Activated T-helper 1 cell treated with Interleukin-2 at 50 U/mL for 16 hours (primary cell): ENCODE measurements at places on chromosomes 3 and 15.

DNA sequence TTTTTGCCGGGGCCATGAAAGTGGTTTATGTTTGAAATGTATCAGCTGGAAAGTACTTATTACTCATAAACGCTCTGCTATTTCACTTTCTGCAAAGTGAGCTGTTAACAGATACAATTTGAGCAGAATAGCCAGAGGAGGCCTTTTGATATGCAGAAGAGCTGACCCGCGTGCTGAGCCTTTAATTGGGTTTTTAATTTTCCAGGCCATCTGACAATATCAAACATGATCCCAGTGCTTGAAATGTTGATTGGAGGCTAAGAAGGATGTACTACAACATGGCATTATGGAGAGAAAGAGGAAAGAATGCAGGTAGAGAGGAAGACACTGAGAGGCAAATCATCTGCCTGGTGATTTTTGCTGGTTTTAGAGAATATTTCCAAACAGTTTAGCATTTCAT is 261.3 kb upstream of the MEIS2 start:
- DNase-seq, result no peak

GRCh38 chr3:111033470-111034050 is 38.1 kb upstream of the NECTIN3 start:
- no peak for DNase-seq

DNA sequence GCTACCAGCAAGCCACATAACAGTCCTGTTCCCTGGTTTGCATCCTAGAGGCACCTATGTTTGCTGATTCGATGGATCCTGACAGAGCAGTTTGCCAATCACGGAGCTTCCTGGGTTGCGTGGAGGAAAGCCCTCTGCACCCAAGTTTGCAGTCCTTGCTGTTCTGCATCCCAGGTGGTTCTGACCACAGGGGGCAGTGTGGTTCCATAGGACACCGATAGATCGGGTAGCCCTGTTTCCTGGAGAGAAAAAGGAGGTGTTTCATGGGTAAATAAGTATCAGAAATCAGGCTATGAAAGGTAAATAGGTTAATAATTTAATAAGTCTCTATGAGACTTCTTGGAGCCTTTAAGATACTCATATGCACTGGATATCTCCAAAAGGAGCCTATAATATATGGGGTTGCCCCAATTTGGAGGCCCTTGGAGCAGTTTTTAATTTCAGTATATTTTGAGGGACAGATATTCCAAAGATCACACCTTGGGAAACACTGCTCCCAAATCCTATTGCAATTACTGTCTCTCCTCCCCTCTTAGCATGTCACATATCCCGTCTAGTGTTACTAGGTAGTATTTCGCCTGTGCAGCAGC is 194.6 kb upstream of the TPM1 start:
- DNase-seq, result no peak

GRCh38 chr3:55064164-55064563 is 136.3 kb upstream of the LRTM1 start:
- DNase-seq, result no peak

GRCh38 chr15:33242165-33242564 is 47.7 kb upstream of the FMN1 start:
- DNase-seq, result no peak

GRCh38 chr3:186277268-186277909 is 84.6 kb downstream of the DGKG start:
- DNase-seq, result no peak

DNA sequence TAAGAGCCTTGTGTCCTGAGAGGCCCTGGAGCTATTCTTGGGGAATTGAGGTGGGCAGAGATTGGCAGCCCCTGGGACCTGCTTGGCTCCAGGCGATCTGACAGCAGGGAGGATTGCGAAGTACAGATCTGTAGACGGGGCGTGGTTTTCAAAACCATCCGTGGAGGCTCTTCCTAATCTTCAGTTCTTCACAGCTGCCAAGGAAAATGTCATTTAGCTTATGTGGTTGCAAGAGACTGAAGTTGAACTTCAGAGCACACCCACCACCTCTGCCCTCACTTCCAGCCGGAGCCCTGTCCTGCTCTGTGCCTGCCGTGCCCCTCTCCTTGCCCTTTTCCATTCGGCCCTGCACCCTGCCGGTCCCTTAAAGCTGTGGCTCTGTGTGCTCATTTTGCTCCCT is 12.9 kb downstream of the NISCH start:
- DNase-seq, result no peak
